ENCODE measurements at places on chromosomes 13 and 19.
A peak's percentile ranks its signal among the peaks of the same experiment; 100 is the strongest.

- no peak for DNase-seq
Measured at GRCh38 chr19:4638317-4638716, 999 bp upstream of the TNFAIP8L1 start.

DNA sequence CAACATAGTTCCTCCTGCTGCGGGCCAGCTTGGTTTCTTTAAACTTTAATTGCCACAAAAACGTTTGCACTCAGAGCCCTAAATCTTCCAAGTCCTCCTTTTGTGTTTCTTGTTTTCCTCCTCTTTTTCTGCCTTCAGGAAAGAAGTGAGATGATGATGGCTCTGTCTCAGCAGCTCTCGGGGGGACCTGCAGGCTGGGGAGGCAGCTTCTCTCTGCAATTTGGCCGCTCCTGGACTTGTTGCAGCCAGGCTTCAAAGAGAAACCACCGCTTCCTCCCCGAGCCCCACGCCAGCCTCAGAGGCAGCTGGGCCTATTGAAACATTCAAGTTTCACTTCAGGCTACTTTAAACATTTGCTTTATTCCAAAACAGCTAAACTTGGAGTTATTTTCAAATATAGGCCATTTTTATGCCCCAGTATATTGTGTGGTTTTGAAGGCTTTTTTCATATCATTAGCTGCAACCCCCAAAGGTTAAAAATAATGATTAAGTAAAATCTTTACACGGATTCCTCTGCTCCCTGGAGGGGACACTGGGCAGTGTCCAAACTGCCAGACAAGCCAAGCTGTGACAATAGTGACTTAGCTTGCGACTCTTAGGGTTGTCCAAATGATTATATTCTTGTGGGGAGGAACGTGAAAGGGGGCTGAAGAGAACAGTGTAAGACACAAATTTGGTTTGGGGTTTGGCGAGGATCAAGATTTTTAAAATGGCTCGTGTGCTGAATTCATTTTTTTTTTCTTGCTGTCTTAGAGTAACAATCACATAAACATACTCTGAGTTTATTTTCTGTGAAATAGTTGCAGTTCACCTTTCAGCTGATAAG lies 330.8 kb downstream of the DLEU7 start:
- no peak for DNase-seq

DNA sequence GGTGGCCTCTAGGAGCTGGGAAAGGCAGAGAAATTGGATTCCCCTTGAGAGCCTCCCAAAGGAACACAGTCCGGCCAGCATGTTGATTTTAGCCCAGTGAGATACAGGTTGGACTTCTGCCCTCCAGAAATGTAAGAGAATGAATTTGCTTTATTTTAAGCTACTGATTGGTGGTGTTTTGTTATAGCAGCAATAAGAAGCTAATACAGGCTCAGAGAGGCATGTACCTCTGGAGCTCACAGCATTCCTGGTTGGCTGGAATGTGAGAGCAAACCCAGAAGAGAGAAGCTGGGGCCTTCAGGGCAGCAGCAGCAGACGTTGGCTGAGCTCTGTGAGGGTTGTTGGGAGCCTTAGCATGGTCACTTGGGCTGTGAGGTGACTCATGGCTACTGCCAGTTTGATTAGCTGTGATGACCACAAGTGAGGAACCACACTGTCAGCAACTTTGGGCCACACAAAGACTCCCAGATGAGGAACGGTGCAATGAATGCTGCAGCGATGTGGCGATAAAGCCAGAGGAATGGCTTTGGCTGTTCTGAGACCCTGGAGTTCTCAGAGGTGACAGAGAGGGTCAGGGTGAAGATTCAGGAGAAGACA lies 80.1 kb downstream of the CYSLTR2 start:
- no peak for DNase-seq

DNA sequence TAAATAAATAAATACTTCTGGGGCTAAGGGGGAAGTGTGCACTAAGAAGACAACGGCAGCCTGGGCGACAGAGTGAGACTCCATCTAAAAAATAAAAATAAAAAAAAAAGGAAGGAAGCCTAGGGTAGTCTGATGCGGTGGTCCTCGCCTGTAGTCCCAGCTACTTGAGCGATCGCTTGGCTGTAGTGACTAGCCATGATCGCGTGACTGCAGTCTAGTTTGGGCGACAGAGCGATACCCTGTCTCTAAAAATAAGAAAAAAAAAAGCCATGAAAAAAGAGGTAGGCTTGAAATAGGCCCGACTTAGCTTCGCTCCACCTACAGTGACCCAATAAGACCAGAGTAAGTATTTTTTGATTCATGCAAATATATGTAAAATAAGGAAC lies 661 bp upstream of the BABAM1 start:
- DNase-seq = no peak

DNA sequence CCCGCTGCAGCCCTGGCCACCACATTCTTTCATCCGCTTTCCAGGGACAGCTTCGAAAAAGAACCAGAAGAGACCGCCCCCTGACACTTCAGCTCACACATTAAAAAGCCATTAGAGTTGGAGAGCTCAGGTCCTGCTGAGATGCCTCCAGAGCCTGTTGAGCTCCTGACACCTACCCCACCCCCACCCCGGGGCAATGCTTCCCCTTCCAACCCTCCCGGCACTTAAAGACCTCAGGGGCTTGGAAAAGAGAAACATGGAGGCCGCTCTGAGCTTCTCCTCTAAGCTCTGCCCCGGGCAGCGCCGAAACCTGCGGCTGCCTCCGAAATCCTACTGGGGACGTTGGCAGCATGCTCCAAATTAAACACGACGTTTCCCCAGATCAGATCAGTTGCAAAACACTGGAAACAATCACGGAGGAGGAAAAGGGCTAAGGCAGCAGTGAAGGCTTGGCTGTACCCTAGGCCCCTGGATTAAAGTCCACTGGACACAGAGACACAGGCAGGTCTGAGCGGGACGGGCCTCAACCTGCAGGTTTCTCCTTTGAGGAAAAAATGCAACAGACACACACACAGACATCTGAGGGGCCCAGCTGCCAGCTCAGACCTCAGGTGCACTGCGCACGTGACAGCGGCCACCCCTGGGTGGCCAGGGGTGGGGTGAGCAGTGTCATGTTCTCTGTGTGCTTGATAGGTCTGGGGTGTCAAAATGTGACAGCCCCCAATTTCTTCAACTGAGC lies 9.6 kb downstream of the SH3GL1 start:
- DNase-seq = no peak

DNA sequence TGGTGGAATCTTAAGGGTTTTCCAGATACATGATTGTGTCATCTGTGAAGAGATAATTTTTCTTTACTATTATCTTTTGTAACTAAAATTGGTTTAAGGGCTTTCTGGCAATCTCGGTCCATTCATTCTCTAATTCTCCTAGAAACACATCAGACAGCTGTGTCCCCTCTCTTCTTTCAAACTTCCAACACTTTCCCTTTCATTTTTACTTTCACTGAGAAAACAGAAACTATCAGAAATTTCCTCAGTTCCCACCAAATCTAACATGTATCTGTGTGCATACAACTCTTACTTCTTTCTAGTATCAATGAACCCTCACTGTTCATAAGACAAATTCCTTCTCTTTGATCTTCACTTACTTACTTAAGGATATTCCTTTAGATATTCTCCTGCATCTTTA lies 40.2 kb downstream of the KCNRG start:
- DNase-seq = no peak

GRCh38 chr19:1223018-1223855 lies 14.6 kb downstream of the CBARP start:
- DNase-seq = no peak

DNA sequence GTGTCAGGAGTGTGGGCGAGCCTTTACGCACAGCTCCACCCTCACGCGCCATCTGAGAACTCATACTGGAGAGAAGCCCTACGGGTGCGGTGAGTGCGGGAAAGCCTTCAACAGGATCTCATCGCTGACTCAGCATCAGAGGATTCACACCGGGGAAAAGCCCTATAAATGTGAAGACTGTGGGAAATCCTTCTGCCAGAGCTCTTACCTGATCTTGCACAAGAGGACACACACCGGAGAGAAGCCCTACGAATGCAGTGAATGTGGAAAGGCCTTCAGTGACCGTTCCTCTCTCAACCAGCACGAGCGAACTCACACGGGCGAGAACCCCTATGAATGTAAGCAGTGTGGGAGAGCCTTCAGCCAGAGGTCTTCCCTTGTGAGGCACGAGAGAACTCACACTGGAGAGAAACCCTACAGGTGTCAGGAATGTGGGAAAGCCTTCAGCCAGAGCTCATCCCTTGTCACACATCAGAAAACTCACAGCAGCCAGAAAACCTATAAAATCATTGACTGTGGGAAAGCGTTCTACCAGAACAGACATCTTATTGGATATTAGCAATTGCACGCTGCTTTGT lies 6.9 kb upstream of the ZNF555 start:
- DNase-seq = no peak

GRCh38 chr19:40718774-40719391 lies 2.0 kb downstream of the ITPKC start:
- DNase-seq = no peak

DNA sequence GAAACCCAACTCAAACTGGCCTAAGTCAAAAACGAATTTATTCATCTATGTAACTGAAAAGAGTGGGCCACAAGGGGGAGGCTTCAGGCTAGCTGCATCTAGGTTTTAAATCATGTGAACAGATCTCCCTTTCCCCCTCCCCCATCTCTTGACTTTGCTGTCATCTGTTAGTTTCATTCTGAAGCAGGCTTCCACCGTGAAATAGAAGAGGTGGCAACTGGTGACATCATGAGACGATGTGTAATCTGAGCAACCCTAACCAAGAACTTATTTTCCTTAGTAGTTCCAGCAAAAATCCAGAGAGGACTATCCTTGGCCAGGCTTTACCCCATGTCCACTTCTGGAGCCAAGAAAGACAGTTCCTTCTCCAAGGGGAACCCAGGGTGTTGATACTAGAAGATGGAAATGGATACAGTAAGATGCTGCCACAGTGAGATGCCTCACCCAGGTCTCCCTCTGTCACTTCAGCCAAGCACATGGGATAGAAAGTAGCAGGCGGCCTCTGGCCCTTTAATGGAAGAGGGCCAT lies 9.4 kb downstream of the SAMD4B start:
- DNase-seq = no peak

DNA sequence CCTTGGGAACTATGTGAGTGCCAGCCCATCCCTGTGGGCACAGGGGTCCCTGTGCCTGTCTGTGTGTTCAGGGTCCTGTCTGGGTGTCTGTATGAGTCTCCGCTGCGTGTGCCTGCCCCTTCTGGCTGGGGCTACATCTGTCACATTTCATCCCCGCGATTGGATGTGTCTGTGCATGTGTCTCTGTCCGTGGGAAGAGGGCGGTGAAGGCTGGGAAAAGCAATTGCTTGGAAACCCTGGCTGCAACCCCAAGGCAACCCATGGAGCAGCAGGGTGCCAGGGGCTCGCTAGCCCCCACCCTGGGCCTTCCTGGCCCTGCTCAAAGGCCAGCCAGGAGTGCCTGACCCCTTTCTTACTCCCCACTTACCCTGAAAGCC lies 1.4 kb downstream of the MAG start:
- DNase-seq = no peak

GRCh38 chr19:9981406-9982260 lies 28.7 kb downstream of the COL5A3 start:
- DNase-seq = no peak

GRCh38 chr19:40217027-40217810 lies 965 bp downstream of the TTC9B start:
- no peak for DNase-seq

GRCh38 chr13:36543671-36544070 lies 111.4 kb downstream of the CCNA1 start:
- no peak for DNase-seq

DNA sequence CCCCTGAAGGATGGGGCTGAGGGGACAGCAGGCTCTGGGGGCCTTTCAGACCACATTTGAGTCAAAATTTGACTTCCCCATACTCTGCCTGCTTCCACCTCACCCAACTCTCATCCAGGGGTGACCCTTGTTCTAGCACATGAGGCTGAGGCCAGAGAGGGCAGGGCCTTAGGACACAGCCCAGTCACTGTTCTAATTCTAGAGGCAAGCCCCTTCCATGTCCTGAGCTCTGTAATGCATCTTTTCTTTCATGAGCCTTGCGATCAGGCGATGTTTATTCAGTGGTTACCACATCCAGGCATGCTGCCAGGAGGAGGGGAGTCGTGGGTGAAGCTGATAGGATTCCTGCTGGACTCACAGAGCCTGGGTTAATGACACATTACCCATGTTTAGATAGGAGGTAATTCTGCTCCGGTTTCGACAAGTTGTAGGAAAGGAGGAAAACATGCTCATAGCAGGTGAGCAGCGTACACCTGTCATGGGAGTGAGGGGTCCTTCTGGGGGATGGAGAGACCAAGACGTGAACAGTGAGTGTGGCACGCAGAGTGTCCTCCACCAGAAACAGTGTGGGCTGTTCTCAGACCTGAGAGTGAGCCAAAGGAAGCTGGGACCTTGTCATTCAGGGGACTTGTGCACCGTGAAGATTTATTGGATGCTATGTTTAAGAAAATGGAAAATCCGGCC lies 9.3 kb downstream of the RPS9 start:
- DNase-seq = peak; percentile 53

GRCh38 chr13:99442273-99442895 lies 58.9 kb upstream of the TM9SF2 start:
- DNase-seq = no peak

GRCh38 chr13:103803349-103803748 lies 737.1 kb upstream of the SLC10A2 start:
- no peak for DNase-seq

GRCh38 chr13:20181188-20181587 lies 11.6 kb downstream of the GJB2 start:
- no peak for DNase-seq

DNA sequence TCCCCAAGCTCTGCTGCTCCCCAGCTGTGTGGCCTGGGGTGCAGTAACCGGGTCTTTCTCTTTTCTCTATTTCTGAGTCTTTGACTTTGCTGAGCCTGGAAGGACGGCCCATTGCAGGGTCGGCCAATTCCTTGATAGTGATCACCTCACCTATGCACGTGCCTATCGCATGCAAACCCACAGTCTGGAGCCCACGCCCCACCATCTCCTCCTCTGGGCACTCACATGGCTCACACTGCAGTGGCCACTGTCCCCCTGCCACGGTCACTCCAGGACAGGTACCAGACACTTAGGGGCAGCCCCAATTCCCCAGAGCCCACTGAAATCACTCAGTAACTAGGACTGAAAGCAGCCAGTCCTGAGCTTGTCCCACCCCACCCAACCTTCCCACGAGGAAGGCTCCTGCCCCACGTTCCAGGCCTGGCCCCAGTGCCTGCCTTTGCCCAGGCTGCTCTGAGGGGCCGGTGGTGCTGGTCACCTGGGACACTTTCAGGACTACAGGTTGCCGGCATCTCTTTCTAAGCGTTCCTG lies 137.6 kb downstream of the TEX29 start:
- DNase-seq = no peak

- no peak for DNase-seq
Measured at GRCh38 chr19:1087813-1088415, 7.3 kb downstream of the POLR2E start.

DNA sequence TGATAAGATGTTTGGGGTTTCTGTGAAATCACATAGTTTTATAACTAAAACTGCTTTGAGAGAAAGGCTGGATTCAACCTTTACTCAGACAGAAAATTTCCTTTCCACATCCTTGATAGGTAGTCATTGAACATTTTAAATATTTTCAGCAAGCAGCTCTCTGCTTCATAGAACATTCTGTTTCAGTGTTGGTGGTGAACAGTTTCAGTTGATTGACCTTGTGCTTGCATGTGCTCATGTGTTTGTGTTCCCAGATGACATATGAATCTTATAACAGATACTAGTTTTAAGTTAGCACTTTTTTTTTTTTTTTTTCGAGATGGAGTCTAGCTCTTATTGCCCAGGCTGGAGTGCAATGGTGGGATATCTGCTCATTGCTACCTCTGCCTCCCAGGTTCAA lies 290.1 kb downstream of the HS6ST3 start:
- no peak for DNase-seq
